ENCODE measurements at places on chromosomes 7 and 10. TPM values are rescaled to one million over a fixed set of nuclear protein-coding genes. Genes with fewer than 3 reads are reported as not detected.

- DNase-seq: no peak
Observed at GRCh38 chr10:72414642-72415041, 59.9 kb upstream of the DNAJB12 start.

GRCh38 chr7:67463316-67463715, 466.7 kb downstream of the TYW1 start:
- no peak for DNase-seq

DNA sequence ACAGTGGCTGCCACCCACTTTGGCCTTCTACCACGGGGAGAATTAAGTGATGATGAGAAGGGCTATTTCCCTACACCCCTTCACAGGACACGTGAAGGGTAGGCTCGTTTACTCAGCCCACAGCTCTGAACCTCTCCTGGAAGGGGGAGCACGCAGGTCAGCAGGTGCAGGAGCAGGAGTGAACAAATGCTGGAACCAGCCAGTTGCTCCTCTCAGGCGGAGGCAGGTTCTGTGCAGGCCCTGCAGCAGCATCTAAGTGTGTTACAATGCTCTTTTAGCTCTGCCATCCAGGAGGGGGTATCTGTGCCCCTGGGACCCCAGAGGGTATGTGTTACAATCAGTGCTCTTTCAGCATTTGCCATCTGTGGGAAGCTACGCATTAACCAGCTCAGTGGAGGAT, 61.2 kb downstream of the AHR start:
- no peak for DNase-seq

DNA sequence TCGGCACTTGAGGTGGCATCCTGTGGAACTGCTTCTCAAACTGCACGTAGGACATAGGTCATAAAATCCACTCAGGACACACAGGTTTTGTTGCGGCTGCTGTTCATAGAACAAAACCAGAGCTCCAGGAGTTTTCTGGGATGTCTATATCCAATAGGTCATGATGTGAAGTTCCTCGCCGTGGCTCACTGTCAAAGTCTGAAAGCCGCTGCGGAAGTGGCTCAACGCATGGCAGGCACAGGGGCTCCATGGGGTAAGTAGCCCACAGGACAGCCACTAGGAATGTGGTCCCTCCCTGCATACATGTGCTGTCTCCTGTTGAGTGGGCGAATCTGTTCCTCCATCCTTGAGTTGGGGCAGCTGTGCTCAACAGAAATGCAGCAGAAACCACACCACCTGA, 72.2 kb downstream of the PRKAG2 start:
- no peak for DNase-seq

XRCC2 gene
- total RNA-seq: 1.3 TPM

GJC3 gene
- total RNA-seq: not detected

USP6NL gene
- 2.5 TPM for total RNA-seq

HOXA4 gene
- total RNA-seq: 2.1 TPM
